Smooth muscle cell of bladder (primary cell): ENCODE measurements at places on chromosomes 13 and 19. TPM values are rescaled to one million over a fixed set of nuclear protein-coding genes. Genes with fewer than 3 reads are reported as not detected.

The DAND5 gene
- total RNA-seq, result not detected in 2 replicates

The ADGRE2 gene
- under 0.01 TPM in 2 replicates for total RNA-seq

The LYPD3 gene
- 0.09 and 0.14 TPM in 2 replicates for total RNA-seq

The ZNF737 gene
- 5.4 and 7.7 TPM in 2 replicates for total RNA-seq

The BSG gene
- 296 and 318 TPM in 2 replicates for total RNA-seq

The LRFN3 gene
- total RNA-seq, result 1.00 and 2.4 TPM in 2 replicates

The ZNF792 gene
- 3.7 and 4.2 TPM in 2 replicates for total RNA-seq

The ZNF846 gene
- total RNA-seq, result 12.6 and 15.2 TPM in 2 replicates

The FCHO1 gene
- 0.09 and 0.14 TPM in 2 replicates for total RNA-seq

The ZNF414 gene
- 2.8 and 4.4 TPM in 2 replicates for total RNA-seq

The CGB5 gene
- not detected in 2 replicates for total RNA-seq

The TUBA3C gene
- total RNA-seq, result not detected in 2 replicates

The STAP2 gene
- 4.3 and 5.2 TPM in 2 replicates for total RNA-seq

The MEDAG gene
- 18.6 and 50.7 TPM in 2 replicates for total RNA-seq

The LILRB3 gene
- not detected in 2 replicates for total RNA-seq

The ITM2B gene
- 126 and 161 TPM in 2 replicates for total RNA-seq

The ZNF530 gene
- total RNA-seq, result 1.6 and 2.6 TPM in 2 replicates

The ZBTB45 gene
- total RNA-seq, result 4.1 and 6.2 TPM in 2 replicates

The ICAM4 gene
- total RNA-seq, result 1.5 and 4.4 TPM in 2 replicates

The ZNF560 gene
- 0.37 and 0.57 TPM in 2 replicates for total RNA-seq

The KLK7 gene
- total RNA-seq, result not detected in 2 replicates

The C19orf33 gene
- total RNA-seq, result 0.65 and 0.71 TPM in 2 replicates

The ZNF850 gene
- 1.6 and 1.7 TPM in 2 replicates for total RNA-seq

The RNF17 gene
- total RNA-seq, result 0.14 TPM in 1 of 2 replicates, not detected in the other
